ENCODE measurements at places on chromosomes 3 and 15.

GRCh38 chr3:22244761-22245521 is 493.9 kb upstream of the ZNF385D start:
- no peak for DNase-seq

- DNase-seq = no peak
Measured at GRCh38 chr15:70318594-70319465, 221.1 kb upstream of the TLE3 start.

- no peak for DNase-seq
Measured at GRCh38 chr3:114329823-114330222, 36.0 kb downstream of the TIGIT start.

DNA sequence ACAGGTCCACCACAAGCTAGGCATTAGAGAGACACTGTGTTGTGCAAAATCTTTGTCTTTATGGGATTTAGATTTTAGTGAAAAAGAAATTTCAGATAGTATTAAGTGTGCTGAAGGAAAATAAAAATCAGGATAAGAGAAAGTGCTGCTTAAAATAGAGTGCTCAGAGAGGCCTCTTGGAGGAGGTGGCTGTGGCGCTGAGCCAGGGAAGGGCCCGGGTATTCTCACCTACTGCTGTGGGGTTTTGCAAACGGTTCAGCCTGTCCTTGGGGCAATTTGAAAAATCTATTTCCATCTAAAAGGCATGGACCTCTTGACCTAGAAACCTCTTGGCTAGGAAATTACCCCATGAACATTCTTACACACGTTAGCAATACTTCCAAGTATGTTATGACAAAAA is 267.7 kb downstream of the TJP1 start:
- DNase-seq = no peak

DNA sequence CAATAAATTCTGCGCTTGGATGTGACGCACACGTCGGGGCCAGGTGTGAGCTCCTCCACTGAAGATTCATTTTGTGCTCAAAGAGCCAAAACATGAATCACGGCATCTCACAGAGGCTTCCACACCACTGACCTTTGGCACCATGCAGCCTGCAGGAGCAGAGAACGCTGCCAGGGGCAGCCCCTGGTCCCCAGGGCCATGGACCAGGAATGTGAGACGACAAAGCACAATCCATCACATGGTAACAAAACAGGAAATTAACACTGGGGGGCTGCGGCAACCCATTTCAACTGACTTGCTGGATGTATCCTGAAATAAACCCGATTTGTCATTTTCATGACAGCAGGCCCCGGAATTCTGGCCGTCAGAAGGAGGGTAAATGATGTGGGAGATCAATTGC is 167.5 kb upstream of the IGF1R start:
- no peak for DNase-seq

- no peak for DNase-seq
Measured at GRCh38 chr3:113265231-113265630, 53.9 kb downstream of the BOC start.

DNA sequence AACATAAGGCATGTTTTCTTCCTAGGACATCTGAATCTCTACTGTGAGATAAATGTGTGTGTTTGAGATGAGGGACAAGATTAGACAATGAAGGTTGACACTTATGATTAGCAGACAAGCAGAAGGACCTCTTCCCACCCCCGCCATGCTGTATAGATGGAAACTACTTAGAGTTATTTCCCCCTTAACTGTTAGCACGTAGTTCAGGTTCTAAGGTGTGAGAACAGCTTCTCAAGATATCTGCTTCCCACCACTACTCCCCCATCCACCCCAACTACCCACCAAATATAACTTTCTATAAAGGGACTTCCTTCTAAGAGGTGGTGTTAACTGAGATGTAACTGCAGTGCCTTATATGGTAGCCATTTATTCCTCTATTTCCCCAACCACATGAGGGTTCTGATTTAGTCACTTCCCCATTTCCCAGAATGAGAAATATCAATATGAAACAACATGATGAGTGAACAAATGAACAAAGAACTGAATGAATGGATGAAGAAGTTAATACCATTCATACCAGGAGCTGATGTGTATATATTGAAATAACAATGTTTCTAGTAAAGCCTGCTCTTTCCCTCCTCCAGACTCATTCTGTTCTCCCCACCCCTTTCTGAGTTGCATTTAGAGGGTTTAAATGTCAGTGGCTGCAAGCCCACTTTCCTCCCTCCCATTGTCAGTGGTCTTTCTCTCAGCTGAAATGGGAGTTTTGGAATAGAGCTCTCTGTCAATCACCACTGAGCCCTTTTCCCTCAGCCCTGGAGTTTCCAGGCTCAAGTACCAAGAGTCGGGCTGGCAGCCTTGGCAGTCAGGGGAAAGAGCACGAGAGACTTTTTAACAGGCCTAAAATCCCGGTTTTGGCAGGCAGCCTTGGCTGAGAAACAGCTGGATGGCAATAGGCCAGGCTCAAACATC is 7.7 kb upstream of the RFTN1 start:
- DNase-seq = no peak

GRCh38 chr15:44676676-44677075 is 13.2 kb upstream of the SPG11 start:
- no peak for DNase-seq

GRCh38 chr3:37806505-37807200 is 55.0 kb upstream of the CTDSPL start:
- DNase-seq = no peak

DNA sequence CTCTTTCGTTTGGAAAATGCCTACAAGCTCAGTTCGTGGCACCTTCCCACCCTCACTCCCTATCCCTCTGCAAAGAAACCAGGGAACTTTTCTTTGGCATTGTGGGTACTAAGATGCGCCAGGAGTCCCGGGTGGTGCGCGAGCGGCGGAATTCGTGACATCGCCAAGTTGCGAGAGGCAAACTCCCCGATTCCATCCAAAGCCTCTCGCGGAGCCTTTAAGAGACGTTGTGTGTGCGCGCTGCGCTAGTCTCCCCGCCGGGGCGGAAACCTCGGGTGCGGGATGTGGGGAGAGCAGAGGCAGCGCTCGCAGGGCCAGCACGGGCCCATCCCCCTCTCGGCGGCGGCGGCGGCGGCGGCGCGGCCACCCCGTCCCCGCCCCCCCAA is 443 bp upstream of the NR2F2 start:
- no peak for DNase-seq

Measured in omental fat pad (tissue), 4 donors.